ENCODE measurements at places on chromosomes 5 and 9.

GRCh38 chr5:149418910-149419531, 39.9 kb upstream of the IL17B start:
- DNase-seq = no peak

DNA sequence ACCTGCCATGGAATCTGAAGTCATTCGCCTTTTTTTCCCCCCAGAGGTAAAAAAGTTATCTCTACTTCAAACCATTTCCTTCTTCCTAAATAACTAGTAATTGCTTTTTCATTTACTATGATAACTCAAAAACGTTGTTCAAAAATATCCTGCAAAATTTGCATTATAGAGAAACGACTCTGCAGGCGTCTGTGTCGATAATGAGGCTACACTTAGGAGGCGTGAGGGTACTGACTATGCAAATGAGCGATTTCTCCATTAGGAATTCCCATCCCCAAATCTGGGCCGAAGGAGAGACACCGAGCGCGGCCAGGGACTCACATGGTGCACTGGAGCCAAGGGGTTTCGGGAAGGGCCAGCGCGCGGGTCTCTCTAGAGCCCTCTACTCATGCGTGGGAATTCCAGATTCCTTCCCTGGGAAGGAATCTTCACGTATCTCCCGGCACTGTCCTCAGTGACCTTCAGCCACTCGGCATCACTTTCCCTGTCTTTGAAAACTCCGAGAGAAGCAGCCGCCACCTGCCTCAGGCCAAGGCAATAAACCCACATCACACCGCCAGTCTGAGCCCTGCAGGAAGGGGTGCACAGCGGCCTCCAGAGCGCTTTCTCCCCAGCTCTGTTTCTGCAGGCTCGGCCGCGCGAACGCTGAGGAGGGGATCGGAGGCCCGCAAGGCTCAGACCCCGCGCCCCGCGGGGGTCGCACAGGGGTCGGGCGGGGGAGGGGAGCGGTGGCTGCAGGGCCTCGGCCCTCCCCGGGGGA, 718 bp upstream of the DENND4C start:
- peak; percentile 94 for DNase-seq

- no peak for DNase-seq
These were observed 11.9 kb downstream of the AGTPBP1 start for GRCh38 chr9:85729882-85730281.

DNA sequence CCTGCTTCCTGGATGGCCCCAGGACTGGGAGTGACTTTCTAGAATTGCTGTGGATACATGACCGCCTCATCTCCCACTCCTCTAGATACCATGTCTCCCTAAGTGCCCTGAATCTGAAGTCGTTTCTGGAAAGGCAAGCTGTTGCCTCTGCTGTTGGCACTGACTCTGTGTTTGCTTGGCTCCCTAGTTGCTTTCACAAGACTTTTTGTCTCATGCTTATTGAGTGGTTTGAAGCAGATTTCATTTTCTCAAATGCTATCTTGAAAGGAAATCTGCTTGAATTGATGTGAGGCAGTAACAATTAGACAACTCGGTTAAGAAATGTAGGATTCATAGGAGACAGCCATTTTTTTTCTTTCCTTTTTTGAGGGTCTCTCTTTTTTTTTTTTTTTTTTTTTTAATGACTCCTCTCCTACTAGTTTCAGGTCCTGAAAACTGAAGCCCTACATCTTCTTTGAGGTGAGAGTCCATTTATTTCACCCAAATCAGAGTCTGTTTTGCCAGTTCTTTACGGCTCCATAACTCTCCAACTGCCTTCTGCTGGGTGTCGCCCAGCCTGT, 65.9 kb downstream of the PRDM6 start:
- no peak for DNase-seq

DNA sequence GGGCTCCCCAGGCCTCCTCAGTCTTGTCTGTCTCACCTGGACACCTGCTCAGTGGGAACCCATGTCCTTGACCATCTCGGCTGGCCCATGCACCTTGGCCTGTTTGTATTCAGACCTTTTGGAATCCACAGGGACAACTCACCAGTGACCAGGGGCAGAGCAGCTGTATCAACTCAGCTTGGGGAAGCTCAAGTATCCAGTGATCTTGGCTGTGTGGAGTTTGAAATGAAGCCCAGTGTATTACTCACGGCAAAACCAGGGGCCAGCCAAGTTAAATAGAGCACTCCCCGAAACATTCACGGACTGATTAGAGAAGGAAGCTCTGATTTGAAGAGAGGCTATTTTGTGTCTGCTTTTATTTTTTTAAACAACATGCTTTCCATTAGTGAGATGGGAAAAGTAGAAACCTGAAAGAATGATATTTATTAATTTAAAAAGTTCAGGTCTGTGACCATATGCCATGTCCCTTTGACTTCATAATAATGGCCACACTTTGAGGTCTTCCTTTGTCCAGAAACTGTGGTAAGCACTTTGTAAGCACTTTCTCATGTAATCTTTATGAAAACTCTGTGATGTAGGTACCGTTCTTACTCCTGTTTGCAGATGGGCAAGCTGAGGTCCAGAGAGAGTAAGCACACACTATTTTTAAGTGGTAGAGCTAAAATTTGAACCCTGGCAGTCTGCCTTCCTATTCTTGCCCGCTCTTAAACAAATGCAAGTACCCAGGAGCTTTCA, 656.5 kb downstream of the BNC2 start:
- DNase-seq = no peak

DNA sequence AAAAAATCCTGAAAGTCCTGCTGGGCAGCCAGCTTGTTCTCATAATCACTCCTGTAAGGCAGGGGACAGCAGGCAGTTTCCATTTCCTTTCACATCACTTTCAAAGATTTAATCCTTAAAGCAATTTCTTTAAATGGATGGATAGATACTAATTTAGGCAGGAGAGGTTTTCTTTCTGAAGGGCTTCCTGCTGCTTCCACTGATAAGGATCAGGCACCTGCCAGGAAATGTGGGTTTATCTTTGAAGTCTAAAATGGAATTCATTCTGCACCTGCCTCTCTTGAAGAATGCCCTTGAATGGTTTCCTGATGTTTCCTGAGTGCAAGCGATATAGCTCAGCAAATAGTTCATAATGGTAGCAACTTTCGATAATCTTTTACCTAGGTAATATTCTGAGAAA, 64.5 kb downstream of the STARD4 start:
- DNase-seq = no peak
